Left ventricle myocardium inferior (tissue), 1 donor: ENCODE measurements at places on chromosomes 2 and 18.

- no peak for DNase-seq
Measured at GRCh38 chr18:55448420-55448819, 139.6 kb downstream of the TCF4 start.

GRCh38 chr2:854460-854859, 96.2 kb upstream of the SNTG2 start:
- DNase-seq, result peak; percentile 34

DNA sequence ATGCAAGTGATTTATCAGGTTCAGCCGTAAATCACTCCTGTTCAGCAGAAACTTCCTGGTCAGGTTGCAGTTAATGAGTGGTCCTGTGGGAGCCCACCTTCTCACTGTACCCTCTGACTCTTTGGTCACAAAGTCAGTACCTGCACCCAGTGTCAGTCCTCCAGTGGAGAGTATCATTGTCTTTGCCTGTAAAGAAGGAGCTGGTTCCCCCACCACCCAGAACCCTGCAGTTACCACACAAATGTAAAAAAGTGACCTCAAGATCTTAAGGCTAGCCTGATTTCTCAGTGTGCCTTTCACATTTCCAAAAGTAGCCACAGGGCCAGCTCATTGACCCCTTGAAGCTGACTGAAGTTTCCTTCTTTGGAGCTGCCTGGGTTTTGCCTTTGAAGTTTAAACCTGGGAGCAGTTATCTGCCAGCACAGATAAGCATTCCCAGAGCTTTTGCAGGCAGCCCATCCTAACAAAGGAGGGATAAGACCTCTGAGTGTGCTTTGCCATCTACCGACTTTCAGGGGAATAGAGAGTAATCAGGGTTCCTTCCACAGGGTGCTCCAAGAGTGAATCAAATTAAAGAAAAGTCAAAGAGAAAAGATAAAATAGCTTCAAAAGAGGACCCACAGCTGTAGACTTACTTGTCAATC, 725.2 kb downstream of the CPS1 start:
- no peak for DNase-seq

- no peak for DNase-seq
Measured at GRCh38 chr18:47415881-47416280, 164.4 kb upstream of the SKOR2 start.

DNA sequence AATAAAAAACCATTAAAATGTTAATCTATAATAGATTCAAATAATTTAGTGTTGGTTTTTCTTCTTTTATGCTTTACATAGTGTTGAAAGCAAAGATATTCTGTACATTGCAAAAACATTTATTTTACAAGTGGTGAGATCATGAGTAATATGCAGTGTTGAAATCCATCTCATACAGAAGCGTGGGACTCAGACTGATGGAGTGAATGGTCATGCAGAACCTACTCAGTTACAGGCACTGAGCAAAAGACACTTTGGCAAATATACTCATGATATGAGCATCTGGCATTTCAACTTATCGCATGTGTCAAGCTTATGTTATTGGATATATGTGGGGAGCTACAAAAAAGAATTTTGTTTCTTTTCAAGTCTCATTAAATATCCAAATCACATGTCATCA, 620.2 kb upstream of the NETO1 start:
- no peak for DNase-seq

DNA sequence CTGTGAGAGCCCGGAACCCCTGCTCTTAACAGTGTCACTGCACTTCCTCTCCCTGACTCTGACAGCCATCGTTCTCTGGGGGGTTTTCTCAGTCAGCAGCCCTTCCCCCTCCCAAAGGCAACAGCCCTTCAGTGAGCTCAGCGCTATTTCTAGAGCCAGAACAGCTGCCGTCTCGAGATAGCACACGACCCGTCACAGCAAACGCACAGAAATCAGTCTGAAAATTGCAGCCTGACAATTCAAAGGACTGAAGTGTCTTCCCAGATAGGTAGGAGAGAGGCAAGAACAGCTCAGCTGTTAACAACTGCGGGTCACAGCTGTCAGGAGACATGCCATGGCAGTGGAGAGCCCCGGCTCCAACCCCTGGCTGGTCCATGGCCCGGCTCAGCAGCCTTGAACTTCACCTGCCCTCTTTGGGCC, 45.4 kb downstream of the ST8SIA5 start:
- no peak for DNase-seq

DNA sequence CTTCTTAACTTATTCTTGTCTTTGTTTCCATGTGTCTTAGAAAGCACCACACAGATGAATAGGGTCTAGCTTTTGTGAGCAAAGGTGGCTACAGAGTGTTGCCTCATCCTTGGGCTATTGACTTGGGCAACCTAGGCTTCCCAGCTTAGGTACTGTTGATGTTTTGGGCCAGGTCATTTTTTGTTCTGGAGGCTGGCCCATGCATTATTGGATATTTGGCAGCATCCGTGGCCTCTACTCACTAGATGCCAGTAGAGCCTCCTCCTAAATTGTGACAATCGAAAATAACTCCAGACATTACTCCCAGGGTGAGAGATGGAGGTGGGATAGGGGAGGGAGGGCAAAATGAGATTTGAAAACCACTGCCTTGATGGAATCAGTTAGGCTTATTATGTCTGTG, 127.3 kb upstream of the EPC2 start:
- DNase-seq, result no peak

- DNase-seq, result no peak
Measured at GRCh38 chr2:224264259-224264658, 137.6 kb downstream of the FAM124B start.

DNA sequence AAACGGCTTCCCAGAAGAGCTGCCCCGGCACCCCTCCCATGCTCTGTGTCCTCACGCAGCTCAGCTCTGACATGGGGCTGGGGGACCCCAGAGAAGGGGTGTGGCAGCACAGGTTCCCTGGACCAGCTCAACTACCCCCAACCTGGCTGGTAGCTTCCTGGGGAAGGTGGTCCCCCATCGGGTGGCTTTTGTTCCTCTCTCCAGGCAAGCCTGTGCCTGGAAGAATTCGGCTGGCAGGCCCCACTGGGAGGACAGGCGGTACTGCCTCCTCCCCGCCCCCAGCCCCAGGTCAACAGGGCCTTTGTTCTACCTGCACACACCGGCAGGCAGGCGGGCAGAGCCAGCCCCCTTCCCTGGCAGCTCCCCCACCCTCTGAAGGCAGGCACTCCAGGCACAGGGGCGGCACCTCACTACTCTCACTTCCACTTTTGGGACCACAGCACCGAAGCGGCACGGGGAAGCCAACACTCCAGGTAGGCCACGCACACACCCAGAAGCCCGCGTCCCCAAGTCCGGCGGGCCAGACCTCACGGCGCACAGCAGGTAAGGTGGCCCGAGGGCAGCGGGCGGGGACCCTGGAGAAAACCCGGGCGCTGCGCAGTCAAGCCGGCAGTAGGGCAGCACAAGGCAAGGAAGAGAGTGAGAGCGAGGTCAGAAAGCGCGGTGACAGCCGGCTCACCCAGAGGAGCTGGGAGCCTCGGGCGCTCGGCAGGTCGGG, 1.3 kb downstream of the HS6ST1 start:
- no peak for DNase-seq

DNA sequence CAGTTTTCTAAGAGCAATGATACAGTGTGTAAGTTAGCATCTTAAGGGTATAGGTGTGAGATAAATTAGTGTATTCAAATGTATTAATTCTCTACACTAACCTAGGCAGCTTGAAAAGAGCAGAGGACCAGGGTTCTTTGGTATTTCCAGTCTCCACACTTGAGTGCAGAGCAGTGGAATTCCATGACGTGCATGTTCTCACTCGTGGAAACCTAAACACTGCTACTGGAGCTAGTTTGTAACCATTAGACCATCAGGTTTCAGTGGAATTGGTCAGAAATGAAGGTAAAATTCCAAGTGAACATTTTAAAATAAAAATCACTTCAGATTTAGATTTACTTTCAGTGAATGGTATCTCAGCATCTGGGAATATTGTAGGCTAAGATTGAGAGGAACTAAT, 9.0 kb downstream of the SPTBN1 start:
- DNase-seq, result no peak

DNA sequence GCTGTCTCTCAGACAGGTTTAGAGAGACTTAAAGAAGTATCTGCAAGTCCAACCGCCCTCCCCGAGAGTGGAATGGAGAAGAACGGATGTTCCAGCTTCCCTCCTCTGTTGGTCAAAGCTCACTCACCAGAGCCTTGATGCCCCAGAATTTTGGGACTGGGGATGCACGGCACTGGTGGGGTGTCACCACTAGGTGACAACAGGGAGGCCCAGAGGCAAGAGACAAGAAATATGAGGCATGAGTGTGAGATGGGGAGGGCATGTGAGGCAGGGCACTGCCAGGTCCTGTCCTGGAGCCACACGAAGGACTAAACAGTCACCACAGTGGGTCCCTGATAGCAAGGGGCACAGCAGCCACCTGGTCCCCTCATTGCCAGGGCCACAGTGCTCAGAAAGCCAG, 35.1 kb upstream of the SH3BP4 start:
- DNase-seq, result no peak

- DNase-seq, result no peak
Measured at GRCh38 chr2:26904839-26905238, 56.9 kb downstream of the DPYSL5 start.

GRCh38 chr2:170670651-170671050, 44.5 kb upstream of the SP5 start:
- DNase-seq, result no peak

- no peak for DNase-seq
Measured at GRCh38 chr18:32770666-32771168, 2.1 kb downstream of the KLHL14 start.

DNA sequence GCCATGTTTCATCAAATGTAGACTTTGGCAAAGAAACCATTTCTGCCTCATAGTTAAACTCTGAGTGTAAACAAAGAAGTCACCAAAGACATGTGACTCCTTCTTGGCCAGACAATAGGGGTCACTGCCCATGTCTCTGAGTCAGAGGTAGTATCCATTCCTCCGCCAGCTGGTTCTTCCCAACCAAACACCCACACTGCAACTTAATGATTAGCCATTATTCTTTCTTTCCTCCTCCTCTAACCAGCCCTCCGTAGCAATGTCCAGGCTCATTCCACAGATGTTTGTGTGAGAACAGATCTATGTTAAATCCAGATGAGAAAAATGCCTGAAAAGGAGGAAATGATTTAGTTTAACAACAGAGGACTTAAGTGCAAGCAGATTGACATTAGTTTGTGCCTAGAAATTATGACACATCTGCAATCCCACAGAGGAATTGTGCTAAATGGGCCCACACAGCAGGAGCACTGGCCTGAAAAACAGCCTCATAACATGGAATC, 127.9 kb upstream of the SH3BP4 start:
- no peak for DNase-seq

- DNase-seq, result no peak
Measured at GRCh38 chr2:226352941-226353560, 446.6 kb downstream of the IRS1 start.

GRCh38 chr18:49562481-49563129, 748 bp downstream of the LIPG start:
- DNase-seq, result no peak

DNA sequence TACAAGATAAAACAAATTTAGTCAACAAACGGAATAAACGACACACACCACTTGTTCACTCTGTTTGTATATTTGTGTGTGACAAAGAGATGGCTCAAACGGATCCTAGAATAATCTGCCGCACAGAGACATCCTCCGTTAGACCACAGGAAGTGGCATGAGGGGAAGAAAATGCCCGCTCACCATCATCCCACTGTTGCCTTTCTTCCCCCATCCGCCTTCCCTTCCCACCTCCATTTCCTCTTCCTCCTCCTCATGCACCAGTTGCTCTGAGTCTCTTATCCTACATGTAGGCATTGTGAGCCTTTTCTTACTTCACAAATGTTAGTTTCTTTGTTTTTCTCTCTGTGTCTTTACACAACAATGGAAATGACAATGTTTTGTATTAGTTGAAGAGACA, 228.5 kb upstream of the SMIM21 start:
- DNase-seq, result no peak

- no peak for DNase-seq
Measured at GRCh38 chr2:8382485-8382884, 299.4 kb upstream of the ID2 start.

- DNase-seq, result no peak
Measured at GRCh38 chr2:201137505-201138400, 21.8 kb downstream of the CFLAR start.

DNA sequence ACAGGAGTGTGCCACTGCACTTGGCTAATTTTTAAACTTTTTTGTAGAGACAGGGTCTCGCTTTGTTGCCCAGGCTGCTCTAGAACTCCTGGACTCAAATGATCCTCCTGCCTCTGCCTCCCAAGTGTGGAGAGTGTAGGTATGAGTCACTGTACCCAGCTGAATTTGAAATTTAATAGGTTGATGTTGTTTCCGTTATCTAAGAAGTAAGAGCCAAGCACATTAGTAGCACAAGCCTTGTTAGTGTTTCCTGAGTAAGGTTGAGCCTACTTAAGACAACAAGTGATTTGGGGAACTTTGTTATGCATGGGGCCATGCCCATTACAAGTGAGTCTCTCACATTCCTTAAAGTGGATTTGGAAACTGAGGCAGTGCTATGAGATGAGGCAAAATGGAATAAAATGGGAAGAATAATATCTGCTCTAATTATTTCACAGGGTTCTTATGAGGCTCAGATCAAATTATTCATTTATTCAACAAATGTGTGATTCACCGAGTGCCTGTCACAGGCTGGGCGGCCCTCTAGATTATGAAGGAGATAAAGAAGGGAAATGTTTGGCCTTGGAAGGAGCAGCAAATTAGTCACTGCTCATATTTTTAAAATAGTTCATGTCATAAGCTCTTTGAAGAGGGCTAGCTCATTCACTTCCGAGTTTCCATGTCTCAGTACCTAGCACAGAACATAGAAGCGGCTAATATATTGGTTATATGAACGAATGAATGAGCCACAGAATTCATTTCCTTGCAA, 217.2 kb downstream of the LDLRAD4 start:
- DNase-seq, result no peak

GRCh38 chr18:62950246-62950645, 234.9 kb downstream of the PHLPP1 start:
- DNase-seq, result no peak

- no peak for DNase-seq
Measured at GRCh38 chr2:31886700-31887099, 124.1 kb downstream of the MEMO1 start.

DNA sequence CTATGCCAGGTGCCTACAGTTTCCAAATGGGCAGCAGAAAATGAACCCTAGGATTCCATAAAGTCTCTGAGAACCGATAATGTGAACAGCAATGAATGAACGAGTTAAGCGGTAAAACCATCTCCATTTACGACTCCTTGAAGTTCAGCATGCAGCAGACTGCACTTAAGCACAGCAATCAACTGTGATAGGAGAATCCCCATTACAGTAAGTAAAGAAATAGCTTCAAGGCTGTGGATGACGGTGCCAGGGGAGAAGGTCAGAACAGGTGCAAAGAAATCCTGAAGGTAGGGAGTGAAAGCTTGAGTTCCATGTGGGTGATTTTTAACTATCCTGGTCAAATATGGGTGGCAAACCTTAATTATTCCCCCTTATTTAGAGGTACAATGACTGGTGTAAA, 444.4 kb downstream of the NCKAP5 start:
- no peak for DNase-seq
